Temporal lobe (tissue), 4 donors: ENCODE measurements at places on chromosomes 1 and 21. TPM values are rescaled to one million over a fixed set of nuclear protein-coding genes. Genes with fewer than 3 reads are reported as not detected.

The PYHIN1 gene
- 0.25 TPM for total RNA-seq

The SYT2 gene
- 0.98 TPM for total RNA-seq

The OLFML2B gene
- 1.2 TPM for total RNA-seq

The ALX3 gene
- total RNA-seq = not detected

The LAMB3 gene
- 0.74 TPM for total RNA-seq
